Gastroesophageal sphincter (tissue), 4 donors: ENCODE measurements at places on chromosomes 1 and 21. TPM values are rescaled to one million over a fixed set of nuclear protein-coding genes. Genes with fewer than 3 reads are reported as not detected.

The TMPRSS15 gene
- not detected for total RNA-seq

The CELA3B gene
- total RNA-seq = not detected

DNA sequence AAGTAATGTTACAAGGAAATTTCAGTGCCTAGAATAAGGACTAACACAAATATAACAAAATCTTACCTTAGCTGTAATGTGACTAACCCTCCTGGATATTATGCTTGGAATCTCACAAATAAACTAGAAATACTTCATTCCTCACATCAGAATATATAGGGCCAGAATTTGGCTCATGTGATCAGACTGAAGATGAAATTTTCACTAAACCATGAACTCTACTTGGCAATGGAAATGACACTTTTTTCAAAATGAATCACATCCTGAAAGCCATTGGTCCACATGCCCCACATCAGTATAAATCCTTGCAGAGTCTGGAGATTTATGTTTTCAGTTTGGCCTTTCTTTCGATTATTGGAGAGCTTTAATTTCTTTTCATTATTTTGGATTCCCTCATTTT is 227.8 kb downstream of the NRIP1 start:
- ATAC-seq = no peak

DNA sequence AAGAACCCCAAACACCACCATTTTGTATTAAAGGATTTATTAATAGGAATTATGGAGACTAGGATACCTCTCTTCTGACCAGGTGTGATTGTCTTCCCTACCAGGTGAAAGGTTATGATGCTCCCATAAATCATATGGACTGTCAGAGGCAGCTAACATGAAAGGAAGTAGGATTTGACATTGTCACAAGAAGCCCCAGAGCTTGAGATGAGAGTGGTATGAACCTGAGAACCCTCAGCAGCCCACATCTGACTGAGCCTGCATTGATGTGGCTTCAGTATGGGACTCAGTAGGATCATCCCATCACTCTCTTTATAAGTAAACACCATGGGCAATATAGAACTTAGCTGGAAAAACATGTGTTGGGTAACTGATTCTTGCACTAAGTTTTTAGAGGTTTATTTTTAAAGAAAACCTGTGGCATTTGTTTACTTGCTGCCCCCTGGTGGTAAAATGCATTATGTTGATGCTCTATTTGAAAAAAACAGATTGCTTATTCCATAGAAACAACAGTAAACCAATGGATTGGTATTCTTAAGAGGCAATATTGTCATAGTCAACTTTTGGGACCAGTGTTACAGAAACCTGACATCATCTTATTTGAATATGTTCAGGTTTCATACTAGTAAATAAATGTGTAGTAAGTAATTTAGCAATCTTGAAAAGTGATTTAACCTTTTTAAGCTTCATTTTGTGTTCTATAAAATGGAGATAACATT is 16.6 kb upstream of the CACYBP start:
- ATAC-seq = no peak

- peak; percentile 74 for ATAC-seq
Observed at GRCh38 chr1:108560189-108560873, 431 bp downstream of the EEIG2 start.

The TCEANC2 gene
- 8.6 TPM for total RNA-seq

- ATAC-seq = no peak
Observed at GRCh38 chr1:163130225-163130856, 61.2 kb downstream of the RGS4 start.

DNA sequence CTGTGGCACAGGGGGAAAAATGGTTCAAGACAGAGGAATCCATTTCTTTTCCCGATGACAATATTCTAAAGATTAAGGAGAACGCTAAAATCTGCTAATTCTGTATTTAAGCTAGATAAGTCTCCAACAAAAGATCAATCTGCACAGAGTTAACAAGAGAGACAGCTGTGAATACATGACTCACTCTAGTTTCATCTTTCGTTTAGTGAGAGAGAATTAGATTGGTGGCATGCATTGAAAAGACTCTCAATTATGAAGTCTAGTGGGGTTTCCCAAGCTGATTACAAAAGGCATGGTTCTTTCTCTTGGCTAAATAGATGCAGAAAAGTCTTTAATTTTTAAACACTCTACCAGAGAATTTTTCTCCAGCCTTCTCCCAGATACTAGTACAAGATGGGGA is 34.4 kb downstream of the CAPN9 start:
- ATAC-seq = no peak

The CFHR1 gene
- total RNA-seq = not detected

The ADAR gene
- 84.7 TPM for total RNA-seq

The RPE65 gene
- total RNA-seq = not detected

DNA sequence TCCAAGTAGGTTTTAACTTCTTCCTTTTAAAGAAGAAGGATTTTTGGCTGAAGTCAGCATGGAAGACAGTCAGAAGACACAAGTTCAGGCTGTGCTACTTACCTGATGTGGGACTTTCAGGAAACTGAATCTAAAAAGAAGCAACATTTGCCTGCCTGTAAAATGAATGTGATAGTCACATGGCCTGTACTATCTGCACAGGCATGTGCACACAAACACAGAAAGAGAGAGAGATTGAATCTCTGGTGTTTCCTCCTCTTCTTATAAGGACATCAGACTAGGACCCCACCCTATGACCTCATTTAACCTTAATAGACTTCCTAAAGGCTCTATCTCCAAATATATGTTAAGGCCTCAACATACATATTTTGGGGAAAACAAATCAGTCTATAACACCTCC is 542.9 kb downstream of the PLPP3 start:
- ATAC-seq = no peak

DNA sequence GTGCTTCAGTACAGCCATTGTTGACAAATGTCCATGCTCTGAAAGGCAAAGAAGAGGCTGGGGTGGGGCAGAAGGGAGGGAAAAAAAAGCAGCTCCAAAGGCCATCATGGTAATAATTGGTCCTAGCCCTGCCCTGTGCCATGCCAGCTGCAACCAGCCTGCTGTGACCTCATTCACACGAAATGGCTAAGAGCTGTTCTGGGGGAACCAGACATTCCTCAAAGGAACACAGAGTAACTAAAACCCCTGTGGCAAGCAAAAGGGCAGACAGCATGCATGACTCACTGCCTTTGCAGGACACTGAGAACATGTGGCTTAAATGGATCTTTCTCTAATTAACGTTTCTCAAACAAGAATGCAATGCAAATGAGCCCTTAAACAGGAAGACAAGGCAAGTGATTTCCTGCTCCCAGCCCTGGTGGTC is 42.3 kb downstream of the STYXL2 start:
- no peak for ATAC-seq

DNA sequence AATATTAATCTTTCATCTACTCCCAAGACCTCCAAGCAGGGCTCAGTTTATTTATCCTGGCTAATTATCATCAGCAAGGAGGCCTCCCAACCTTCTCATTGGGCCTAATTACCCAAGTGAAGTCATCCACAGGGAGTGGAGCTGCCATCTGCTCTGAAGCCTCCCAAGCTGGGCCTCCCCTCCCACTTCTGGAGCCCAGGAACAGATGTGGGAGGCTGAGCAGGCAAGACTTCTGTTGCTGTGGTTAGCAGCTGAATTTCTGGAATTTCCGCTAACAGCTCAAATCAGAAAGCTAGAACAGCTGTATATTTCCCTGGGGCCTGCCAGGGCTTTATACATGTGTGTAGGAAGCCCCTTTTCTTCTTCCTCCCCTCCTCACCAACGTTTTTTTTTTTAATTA is 127.5 kb downstream of the UCK2 start:
- no peak for ATAC-seq

DNA sequence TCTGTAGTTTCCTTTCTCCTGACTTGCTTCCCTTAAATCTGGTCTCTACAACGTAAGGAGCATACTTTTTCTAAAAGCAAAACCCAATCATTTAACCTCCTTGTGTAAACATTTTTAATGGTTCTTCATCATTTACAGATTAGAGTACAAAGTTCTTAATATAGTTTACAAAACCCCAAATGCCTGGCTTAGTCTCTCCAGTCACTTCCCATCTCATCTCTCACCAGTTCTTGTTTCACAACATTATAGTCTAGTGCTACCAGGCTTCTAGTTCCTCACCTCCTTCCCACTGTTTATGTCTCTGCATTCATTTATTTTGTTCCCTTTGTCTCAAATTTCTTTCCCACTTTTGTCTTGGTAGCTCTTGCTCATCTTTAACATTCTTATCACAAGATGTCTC is 168.4 kb downstream of the FASLG start:
- ATAC-seq = no peak

The C1orf94 gene
- total RNA-seq = not detected

DNA sequence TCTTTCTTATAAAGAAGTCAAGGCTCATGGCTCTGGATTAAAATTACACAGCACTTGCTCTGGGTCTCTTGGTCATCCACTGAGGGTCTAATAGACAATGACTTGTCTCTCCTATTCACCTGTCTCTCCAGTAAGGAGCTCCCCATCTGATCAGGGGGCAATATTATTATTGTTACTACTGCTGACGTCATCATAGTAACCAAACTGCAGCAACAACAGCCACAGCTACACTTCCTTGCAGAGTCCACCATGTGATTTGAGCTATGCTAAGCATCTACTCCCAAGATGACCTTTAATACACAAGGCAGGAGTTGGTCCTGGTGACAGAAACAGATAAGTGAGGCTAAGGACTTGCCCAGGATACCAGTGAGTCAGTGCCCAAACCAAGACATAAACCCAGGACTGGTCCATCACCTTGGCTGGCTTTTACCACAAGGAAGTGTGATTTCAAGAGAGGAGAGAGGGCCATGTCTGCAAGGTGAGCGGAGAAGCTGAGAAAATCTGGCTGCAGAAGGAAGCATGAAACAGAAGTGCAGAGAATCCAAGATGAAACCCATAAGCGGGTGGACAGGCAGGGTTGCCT is 602.5 kb downstream of the PTPRU start:
- no peak for ATAC-seq
